IPS DF 6.9 (cell line): ENCODE measurements at places on chromosomes 1 and 21.
A peak's percentile ranks its signal among the peaks of the same experiment; 100 is the strongest.

- H3K4me3 ChIP-seq, result no peak overlapping the region
- no peak for DNase-seq
- no peaks in the 10 kb centered on the region for H3K36me3 ChIP-seq
Observed at GRCh38 chr1:81119319-81119718, 681.4 kb upstream of the ADGRL2 start.

DNA sequence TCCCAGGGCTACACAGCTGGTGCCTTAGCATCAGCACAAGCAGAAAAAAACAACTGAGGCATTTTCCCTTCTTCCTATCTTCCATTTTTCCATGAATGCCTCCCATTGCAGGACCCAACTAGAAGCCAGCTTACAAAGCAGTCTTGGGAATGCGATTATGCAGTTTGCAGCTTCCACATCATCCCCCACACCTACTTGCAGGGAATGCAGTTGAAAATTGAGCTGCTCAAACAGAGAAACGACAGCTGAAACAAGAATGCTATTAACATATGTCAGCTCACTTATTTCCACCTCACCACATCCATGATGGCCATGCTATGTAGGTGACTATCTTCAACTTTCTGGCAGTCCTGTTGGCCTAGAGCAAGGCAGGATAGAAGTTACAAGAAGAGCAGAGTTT, 150.6 kb upstream of the KCTD3 start:
- H3K27ac ChIP-seq, result no peak overlapping the region
- no peaks in the 10 kb centered on the region for H3K36me3 ChIP-seq
- no peak overlapping the region for H3K4me3 ChIP-seq
- no peaks in the 10 kb centered on the region for H3K27me3 ChIP-seq
- H3K4me1 ChIP-seq, result peaks cover 1% of the 10 kb centered on the region; the same call in 1 of the 2 replicates
- no peak for DNase-seq

- H3K4me1 ChIP-seq, result no peaks in the 10 kb centered on the region
- no peaks in the 10 kb centered on the region for H3K27me3 ChIP-seq
- no peak overlapping the region for H3K27ac ChIP-seq
- H3K36me3 ChIP-seq, result no peaks in the 10 kb centered on the region
- H3K4me3 ChIP-seq, result no peak overlapping the region
- DNase-seq, result no peak
Observed at GRCh38 chr21:24781146-24781545, 826.1 kb downstream of the MRPL39 start.

DNA sequence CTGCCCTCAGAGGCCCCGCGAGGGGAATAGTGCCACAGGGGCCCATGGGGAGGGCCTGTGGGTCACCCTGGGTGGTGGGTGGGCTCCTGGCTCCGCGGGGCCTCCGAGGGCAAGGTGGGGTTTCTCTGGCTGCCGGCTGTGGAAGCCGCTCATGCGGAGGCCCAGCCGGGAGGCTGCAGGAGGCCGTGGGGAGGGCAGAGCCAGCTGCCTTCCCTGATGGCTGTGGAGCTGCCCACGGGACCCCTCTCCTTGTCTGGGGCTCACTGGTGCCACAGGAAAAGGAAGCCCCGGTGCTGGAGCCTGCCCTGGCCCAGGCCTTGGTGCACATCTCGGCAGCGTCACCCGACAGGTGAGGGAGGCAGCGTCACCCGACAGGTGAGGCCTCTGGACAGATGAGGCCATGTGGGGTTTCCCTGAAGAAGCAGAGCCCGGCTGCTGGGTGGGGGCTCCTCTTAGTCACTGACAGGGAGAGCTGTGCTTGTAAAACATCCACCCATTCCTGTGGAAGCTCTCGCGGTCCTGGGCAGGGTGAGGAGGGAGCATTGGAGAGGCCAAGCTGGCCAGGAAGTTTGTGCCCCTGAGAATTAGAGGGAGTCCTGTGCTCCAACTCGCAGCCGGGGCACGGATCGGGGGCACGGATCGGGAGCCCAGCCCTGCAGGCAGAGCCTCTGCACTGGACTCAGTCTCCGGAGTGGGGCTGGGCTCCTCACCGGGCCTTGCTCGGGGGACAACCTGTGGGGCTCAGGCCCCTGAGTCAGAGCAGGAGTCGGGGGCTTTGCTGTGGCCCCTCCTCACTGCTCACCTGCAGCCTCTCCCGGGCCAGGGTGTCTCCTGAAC, 6.1 kb downstream of the MIB2 start:
- no peaks in the 10 kb centered on the region for H3K27me3 ChIP-seq
- H3K36me3 ChIP-seq, result no peaks in the 10 kb centered on the region
- no peak for DNase-seq
- peaks cover 5% of the 10 kb centered on the region; the same call in 1 of the 2 replicates for H3K4me1 ChIP-seq

DNA sequence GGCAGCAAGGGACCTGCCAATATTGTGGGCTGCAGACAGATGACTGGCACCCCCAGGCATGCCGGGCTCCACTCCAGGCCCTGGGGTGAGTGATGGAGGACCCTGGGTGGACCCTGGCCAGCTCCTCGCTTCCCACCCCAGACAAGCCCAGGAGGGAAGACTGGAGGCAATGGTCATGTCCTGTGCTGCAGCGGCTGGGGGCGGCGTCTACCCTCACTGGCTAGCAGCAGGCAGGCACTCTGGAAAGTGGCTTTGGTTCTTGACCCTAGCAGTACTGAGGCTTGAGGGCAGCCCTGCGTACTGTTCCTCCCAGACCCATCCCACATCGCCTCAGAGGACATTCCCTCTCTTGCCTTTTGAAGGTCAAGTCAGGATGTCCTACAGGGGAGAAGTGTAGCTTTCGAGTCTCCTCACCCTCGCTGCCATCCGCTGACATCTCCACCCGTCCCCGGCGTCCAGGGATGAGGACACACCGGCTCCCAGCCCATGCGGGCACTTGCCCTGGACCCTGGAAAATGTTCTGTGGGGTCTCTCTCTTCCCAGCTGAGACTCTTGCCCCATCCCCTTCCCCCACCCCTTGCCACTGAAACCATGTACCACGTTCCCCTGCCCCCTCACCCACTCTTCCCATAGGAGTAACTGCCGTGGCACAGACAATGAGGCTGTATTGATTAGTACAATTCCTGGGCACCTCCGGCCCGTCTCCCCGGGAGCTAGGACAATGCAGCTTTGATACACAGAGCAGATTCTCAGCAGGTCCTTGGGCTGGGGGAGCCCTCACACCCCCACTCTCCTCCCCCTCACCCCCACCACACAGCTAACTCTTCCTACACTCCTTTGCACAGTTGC, 15.0 kb downstream of the SLC6A9 start:
- H3K4me1 ChIP-seq, result peaks cover 2% of the 10 kb centered on the region; the same call in 1 of the 2 replicates
- no peak overlapping the region for H3K4me3 ChIP-seq
- H3K27ac ChIP-seq, result no peak overlapping the region
- DNase-seq, result no peak

DNA sequence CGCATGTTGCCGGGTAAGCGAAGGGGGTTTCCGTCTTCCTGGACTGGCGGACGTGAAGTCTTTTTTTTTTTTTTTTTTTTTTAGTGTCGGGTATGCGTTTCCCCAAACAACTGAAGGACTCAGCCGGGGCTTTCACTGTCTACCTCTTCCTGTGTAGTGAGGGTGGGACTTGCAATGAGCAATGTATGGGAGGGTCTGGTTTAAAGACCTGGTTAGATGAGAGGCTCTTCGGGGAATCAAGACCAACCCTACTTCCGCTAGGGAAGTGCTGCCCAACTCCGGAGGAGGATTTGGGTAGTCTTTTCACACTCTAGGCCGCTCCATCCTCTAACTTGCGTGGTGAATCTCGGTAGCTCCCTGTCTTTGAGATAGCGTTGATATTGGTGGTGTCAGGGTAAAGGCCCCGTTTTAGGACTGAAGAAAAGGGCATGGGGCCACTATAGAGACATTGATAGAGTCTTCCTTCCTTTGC, 754 bp downstream of the PRRC2C start:
- DNase-seq, result no peak
- H3K27me3 ChIP-seq, result no peaks in the 10 kb centered on the region
- H3K4me3 ChIP-seq, result peak overlapping the region; percentile 83
- no peaks in the 10 kb centered on the region for H3K36me3 ChIP-seq
- no peak overlapping the region for H3K27ac ChIP-seq

- no peaks in the 10 kb centered on the region for H3K36me3 ChIP-seq
- H3K4me1 ChIP-seq, result peaks cover 11% of the 10 kb centered on the region
- no peak overlapping the region for H3K27ac ChIP-seq
- H3K27me3 ChIP-seq, result no peaks in the 10 kb centered on the region
- no peak overlapping the region for H3K4me3 ChIP-seq
Observed at GRCh38 chr1:8408151-8408839, 90.4 kb downstream of the SLC45A1 start.

GRCh38 chr1:196355206-196355786, 252.9 kb downstream of the KCNT2 start:
- H3K4me1 ChIP-seq, result no peaks in the 10 kb centered on the region
- no peak for DNase-seq
- no peaks in the 10 kb centered on the region for H3K36me3 ChIP-seq
- H3K4me3 ChIP-seq, result no peak overlapping the region

- peaks cover 46% of the 10 kb centered on the region for H3K27me3 ChIP-seq
- H3K27ac ChIP-seq, result no peak overlapping the region
- peaks cover 10% of the 10 kb centered on the region for H3K4me1 ChIP-seq
- no peak for DNase-seq
- H3K36me3 ChIP-seq, result no peaks in the 10 kb centered on the region
- H3K4me3 ChIP-seq, result no peak overlapping the region
Observed at GRCh38 chr1:165443539-165444311, 1.2 kb downstream of the RXRG start.

GRCh38 chr1:220344745-220345144, 72.5 kb upstream of the RAB3GAP2 start:
- no peaks in the 10 kb centered on the region for H3K4me1 ChIP-seq
- H3K4me3 ChIP-seq, result no peak overlapping the region
- no peaks in the 10 kb centered on the region for H3K27me3 ChIP-seq
- no peak for DNase-seq
- H3K27ac ChIP-seq, result no peak overlapping the region

GRCh38 chr21:26154753-26155152, 15.8 kb downstream of the APP start:
- no peaks in the 10 kb centered on the region for H3K36me3 ChIP-seq
- H3K27me3 ChIP-seq, result no peaks in the 10 kb centered on the region
- H3K27ac ChIP-seq, result no peak overlapping the region
- no peak for DNase-seq
- no peaks in the 10 kb centered on the region; the same call in 1 of the 2 replicates for H3K4me1 ChIP-seq
- H3K4me3 ChIP-seq, result no peak overlapping the region

DNA sequence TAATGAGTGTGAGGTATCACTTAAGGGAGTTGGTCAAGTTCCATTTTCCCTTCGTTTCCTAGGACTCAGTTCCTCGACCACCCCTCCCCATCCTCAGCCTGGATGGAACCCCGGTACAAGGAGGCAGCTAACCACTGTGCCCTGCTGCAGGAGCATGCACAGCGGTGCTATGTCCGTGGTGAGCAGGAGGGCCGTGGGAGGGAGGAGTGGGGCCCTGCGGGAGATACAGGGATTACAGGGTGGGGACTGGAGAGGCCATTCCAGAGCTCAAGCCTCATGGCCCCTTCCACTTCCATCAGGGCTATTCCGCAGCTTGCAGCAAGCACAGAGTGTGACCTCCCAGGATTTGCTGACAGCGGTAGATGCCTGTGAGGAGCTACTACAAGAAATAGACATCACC, 25.8 kb downstream of the HYI start:
- no peak overlapping the region for H3K4me3 ChIP-seq
- H3K4me1 ChIP-seq, result no peaks in the 10 kb centered on the region
- H3K27ac ChIP-seq, result no peak overlapping the region

- no peak overlapping the region for H3K4me3 ChIP-seq
- no peak for DNase-seq
- H3K36me3 ChIP-seq, result no peaks in the 10 kb centered on the region
- no peaks in the 10 kb centered on the region; the same call in 1 of the 2 replicates for H3K27me3 ChIP-seq
Observed at GRCh38 chr1:182608845-182609610, 4.8 kb upstream of the RGS16 start.

GRCh38 chr1:200971955-200972711, 51.4 kb downstream of the KIF21B start:
- H3K36me3 ChIP-seq, result peaks cover 9% of the 10 kb centered on the region; the same call in 1 of the 2 replicates
- DNase-seq, result peak; percentile 22
- H3K4me3 ChIP-seq, result no peak overlapping the region
- H3K27ac ChIP-seq, result no peak overlapping the region
- H3K4me1 ChIP-seq, result no peaks in the 10 kb centered on the region; the same call in 1 of the 2 replicates

DNA sequence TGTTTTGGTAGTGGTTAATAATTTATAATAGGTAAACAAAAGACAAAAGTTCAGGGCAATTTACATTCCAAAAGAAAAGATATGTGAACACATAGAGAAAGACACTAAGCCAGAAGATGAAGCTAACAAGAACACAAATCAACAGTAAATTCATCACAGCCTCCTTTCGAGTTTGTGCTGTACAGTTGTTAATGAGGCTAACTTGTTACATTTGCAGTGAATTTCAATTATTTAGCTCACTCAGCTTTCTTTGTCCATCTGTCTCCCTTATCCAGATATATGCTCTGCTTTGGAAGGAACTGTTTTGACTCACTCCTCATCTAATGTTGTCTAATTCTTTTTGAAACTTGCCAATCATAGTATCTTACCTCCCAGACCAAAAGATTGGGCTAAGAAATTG, 423.3 kb upstream of the OLFM3 start:
- no peak overlapping the region for H3K4me3 ChIP-seq
- no peaks in the 10 kb centered on the region for H3K4me1 ChIP-seq
- no peaks in the 10 kb centered on the region for H3K27me3 ChIP-seq
- no peaks in the 10 kb centered on the region for H3K36me3 ChIP-seq

DNA sequence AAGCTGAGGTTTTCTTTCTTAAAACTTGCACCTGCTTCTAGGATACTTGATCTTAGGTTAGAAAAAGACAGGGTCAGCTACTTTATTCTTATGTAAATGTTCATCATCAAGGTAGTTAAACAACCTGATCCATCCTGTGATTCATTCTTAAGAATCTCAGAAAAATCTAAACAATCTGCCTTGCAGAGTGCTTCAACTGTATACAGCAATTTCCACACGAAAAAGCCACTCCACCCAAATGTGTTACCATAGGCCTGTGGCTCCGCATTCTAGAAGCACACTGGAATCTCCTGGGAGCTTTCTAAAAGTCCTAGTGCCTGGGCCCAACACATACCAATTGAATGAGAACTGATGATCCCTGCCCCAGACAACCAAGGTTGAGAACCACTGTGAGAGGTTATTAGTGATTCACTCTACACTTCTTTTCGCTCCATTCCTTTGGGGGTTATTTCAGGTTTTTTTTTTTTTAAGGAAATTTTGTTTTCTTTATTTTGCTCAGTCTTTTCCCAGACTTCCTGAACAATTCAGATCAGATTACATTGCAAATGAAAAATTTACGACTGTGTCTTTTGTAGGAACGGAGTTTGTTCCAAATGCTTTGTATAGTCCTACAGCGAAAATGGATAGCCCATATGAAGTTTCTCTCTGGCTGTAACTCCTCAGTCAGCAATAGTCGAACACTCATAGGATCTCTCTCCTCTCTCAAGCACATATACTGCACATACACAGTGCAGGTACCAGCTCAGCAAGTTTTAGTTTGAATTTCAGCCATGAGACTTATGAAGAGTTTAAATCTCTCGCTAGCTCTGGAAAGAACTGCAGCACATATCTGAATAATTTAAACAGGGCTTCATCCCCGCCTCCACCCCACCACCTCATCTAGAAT, 16.1 kb downstream of the SMYD2 start:
- H3K36me3 ChIP-seq, result no peaks in the 10 kb centered on the region
- H3K27ac ChIP-seq, result no peak overlapping the region
- H3K4me1 ChIP-seq, result no peaks in the 10 kb centered on the region; the same call in 1 of the 2 replicates
- peaks cover 33% of the 10 kb centered on the region for H3K27me3 ChIP-seq
- no peak overlapping the region for H3K4me3 ChIP-seq

GRCh38 chr1:110763149-110763548, 88.4 kb upstream of the KCNA3 start:
- H3K27ac ChIP-seq, result no peak overlapping the region
- 0 out of 2 replicates have a peak, but pooled peaks cover 1% of the 10 kb centered on the region for H3K27me3 ChIP-seq
- H3K36me3 ChIP-seq, result no peaks in the 10 kb centered on the region
- H3K4me1 ChIP-seq, result no peaks in the 10 kb centered on the region

GRCh38 chr1:3106216-3106615, 37.2 kb downstream of the PRDM16 start:
- H3K4me1 ChIP-seq, result no peaks in the 10 kb centered on the region
- DNase-seq, result no peak
- peaks cover 2% of the 10 kb centered on the region; the same call in 1 of the 2 replicates for H3K36me3 ChIP-seq
- no peak overlapping the region for H3K4me3 ChIP-seq
- no peaks in the 10 kb centered on the region; the same call in 1 of the 2 replicates for H3K27me3 ChIP-seq
